ENCODE measurements at places on chromosomes 6 and 20. TPM values are rescaled to one million over a fixed set of nuclear protein-coding genes. Genes with fewer than 3 reads are reported as not detected.

Gene ALDH5A1
- total RNA-seq, result 3.7 TPM

Gene C6orf15
- 4.6 TPM for total RNA-seq

Gene SMPDL3A
- 7.3 TPM for total RNA-seq

Gene EBF4
- 4.1 TPM for total RNA-seq

Gene AKAP7
- 4.9 TPM for total RNA-seq

Gene KCNG1
- 45.9 TPM for total RNA-seq

Gene KCNB1
- 0.48 TPM for total RNA-seq

Gene BACH2
- total RNA-seq, result 17.5 TPM

Gene SLC22A7
- not detected for total RNA-seq

Gene OPRL1
- 2.8 TPM for total RNA-seq

Gene EFCAB8
- total RNA-seq, result 0.41 TPM

DNA sequence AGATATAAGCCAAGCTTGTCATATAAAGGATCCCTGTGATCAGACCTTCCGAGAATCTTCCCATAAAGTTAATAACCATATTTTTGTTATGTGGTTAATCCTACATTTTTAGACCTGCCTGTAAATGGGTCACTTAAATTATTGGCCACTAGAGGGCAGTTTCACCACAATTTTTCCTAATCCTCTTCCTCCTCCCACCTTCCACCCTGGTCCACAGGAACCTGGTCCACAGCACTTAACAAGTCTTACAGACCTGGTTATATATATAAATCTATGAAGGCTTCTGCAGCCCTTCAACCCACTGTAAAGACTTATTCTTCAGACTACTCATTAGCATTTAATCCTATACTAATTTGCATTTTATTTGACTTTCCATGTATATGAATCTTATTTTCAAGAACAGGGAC, 28.3 kb downstream of the MRS2 start:
- no peak overlapping the region for H3K27ac ChIP-seq
- H3K27me3 ChIP-seq, result no peaks in the 10 kb centered on the region
- H3K4me3 ChIP-seq, result no peak overlapping the region
- H3K36me3 ChIP-seq, result no peaks in the 10 kb centered on the region
- DNase-seq, result peak; percentile 25

GRCh38 chr6:111564482-111564945, 41.2 kb downstream of the TRAF3IP2 start:
- peak; percentile 71 for DNase-seq
- H3K27ac ChIP-seq, result peak overlapping the region; percentile 3
- H3K36me3 ChIP-seq, result peaks cover 15% of the 10 kb centered on the region

- no peaks in the 10 kb centered on the region for H3K36me3 ChIP-seq
- H3K27me3 ChIP-seq, result no peaks in the 10 kb centered on the region
- no peak for DNase-seq
- no peak overlapping the region for H3K27ac ChIP-seq
- no peaks in the 10 kb centered on the region for H3K4me1 ChIP-seq
Measured at GRCh38 chr6:54125493-54125892, 14.2 kb downstream of the MLIP start.

- H3K27ac ChIP-seq, result no peak overlapping the region
- H3K27me3 ChIP-seq, result no peaks in the 10 kb centered on the region
- H3K36me3 ChIP-seq, result no peaks in the 10 kb centered on the region
- no peak for DNase-seq
- H3K4me3 ChIP-seq, result no peak overlapping the region
Measured at GRCh38 chr20:24955045-24955444, 6.0 kb downstream of the CST7 start.

DNA sequence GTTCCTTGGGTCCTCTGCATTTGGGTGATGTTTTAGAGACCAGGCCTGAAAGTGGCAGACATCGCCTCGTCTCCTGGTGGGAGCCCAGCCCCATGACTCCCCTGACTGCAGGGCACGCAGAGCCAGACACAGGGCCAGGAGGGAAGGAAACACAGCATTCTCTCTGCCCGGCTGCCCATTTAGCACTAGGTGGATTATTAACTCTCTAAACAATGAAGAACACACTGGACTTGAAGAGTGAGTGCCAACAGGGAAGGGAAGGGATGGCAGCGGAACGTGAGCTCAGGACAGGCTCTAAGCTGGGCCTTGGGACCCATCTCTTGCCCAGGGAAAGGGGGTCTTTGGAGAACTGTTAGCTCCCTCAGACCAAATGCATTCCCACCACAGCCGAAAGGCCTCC, 80.4 kb downstream of the TBXT start:
- H3K27me3 ChIP-seq, result no peaks in the 10 kb centered on the region
- no peaks in the 10 kb centered on the region for H3K4me1 ChIP-seq
- H3K27ac ChIP-seq, result no peak overlapping the region
- no peak for DNase-seq
- H3K36me3 ChIP-seq, result no peaks in the 10 kb centered on the region

- no peaks in the 10 kb centered on the region for H3K36me3 ChIP-seq
- peaks cover 2% of the 10 kb centered on the region for H3K4me1 ChIP-seq
- H3K27me3 ChIP-seq, result no peaks in the 10 kb centered on the region
- H3K4me3 ChIP-seq, result peak overlapping the region; percentile 86
- peak; percentile 23 for DNase-seq
Measured at GRCh38 chr6:19838442-19839236, 1.5 kb downstream of the ID4 start.

DNA sequence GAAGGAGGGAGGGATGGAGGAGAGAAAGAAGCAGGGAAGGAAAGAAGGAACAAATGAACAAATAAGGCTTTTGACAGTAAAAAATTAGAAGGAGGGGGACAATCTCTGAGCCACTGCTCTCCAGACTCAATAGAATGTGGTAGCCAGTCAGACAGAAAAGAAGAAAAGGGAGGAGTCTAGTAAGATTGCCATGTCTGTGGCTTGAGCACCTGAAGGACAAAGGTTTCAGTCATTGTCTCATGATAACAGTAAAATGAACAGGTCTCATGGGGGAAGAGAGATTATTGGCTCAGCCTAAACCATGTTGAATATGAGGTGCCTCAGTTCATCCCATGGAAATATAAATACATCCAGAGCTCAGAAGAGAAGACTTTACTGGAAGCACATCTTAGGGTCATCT, 14.0 kb upstream of the LOC128125822 start:
- DNase-seq, result no peak
- no peaks in the 10 kb centered on the region for H3K36me3 ChIP-seq
- H3K27me3 ChIP-seq, result peaks cover 2% of the 10 kb centered on the region
- H3K4me3 ChIP-seq, result no peak overlapping the region

DNA sequence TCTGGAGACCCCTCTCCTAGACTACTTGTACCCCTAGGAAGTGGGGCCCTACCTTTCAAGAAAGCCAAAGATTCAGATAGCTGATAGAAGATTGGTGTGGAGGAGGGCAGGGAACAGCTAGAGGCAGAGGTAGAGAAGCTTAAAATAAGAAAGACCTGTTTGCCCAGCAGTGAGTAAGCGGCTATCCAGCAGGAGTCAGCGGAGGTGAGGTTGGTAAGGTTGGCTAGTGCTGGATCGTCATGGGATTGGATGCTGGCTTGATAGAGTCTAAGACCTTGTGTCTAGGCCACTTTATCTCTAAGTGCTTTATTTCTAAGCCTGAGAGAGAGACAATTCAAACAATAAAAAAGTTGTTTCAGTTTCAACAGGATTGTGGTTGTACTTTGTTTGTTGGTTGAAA, 19.1 kb downstream of the ANKS1A start:
- H3K27ac ChIP-seq, result no peak overlapping the region
- peaks cover 26% of the 10 kb centered on the region for H3K27me3 ChIP-seq
- no peak overlapping the region for H3K4me3 ChIP-seq

- no peak overlapping the region for H3K27ac ChIP-seq
- H3K4me3 ChIP-seq, result no peak overlapping the region
- peaks cover 3% of the 10 kb centered on the region for H3K27me3 ChIP-seq
- no peaks in the 10 kb centered on the region for H3K4me1 ChIP-seq
- DNase-seq, result no peak
Measured at GRCh38 chr20:137668-138490, 4.5 kb upstream of the DEFB126 start.

DNA sequence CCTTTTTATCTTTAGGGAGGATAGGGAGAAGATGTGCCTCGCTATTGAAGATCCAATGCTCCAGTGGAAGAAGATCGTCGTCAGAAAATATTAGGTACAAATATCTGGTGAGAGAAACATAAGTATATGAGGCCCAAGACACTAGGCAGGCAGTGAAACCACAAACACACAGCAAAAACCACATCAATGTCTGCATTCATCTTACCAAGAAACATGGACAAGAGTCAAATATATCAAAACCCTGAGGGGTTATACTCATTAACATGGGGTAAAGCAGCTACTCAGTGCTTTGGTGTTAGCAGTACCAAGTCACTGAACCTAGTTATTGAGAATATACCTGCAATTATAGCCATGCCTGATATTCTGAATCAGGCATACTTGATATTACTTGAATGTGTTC, 101.4 kb upstream of the FAM184A start:
- no peaks in the 10 kb centered on the region for H3K4me1 ChIP-seq
- H3K36me3 ChIP-seq, result no peaks in the 10 kb centered on the region
- no peak overlapping the region for H3K4me3 ChIP-seq
- no peaks in the 10 kb centered on the region for H3K27me3 ChIP-seq
- DNase-seq, result peak; percentile 13
- H3K27ac ChIP-seq, result no peak overlapping the region

DNA sequence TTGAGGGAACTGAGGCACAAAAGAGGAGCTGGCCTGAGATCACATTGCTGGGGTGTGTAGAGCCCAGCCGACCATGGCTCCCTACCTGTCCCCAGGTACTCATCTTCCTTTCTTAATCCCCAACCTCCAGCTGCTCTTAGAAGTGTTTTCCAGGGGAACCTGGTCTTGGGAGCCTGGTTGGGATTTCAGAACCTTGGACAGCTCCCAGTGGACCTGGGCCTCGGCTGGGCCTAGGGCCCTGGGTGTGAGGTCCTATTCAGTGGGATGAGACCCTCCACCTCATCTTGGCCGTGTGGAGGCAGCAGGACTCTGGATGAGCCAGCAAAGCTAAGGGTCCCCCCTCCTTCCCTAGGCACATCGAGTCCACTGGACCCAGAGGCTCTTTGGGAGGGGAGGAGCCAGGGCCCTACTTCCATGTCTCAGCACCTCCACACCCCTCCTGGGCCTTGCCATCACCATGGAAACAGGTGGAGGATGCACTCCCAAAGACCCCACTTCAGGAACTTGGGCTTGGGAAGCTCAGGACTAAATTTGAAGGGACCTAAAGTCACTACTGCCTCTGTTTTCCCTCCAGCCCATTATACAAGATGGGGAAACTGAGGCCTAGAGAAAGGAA, 38.5 kb downstream of the DLGAP4 start:
- no peaks in the 10 kb centered on the region for H3K4me1 ChIP-seq
- no peaks in the 10 kb centered on the region for H3K27me3 ChIP-seq
- H3K4me3 ChIP-seq, result no peak overlapping the region
- H3K27ac ChIP-seq, result no peak overlapping the region
- DNase-seq, result peak; percentile 25

GRCh38 chr20:38055294-38055693, 21.7 kb downstream of the RPRD1B start:
- DNase-seq, result peak; percentile 46
- H3K4me1 ChIP-seq, result peaks cover 25% of the 10 kb centered on the region
- H3K27ac ChIP-seq, result no peak overlapping the region

DNA sequence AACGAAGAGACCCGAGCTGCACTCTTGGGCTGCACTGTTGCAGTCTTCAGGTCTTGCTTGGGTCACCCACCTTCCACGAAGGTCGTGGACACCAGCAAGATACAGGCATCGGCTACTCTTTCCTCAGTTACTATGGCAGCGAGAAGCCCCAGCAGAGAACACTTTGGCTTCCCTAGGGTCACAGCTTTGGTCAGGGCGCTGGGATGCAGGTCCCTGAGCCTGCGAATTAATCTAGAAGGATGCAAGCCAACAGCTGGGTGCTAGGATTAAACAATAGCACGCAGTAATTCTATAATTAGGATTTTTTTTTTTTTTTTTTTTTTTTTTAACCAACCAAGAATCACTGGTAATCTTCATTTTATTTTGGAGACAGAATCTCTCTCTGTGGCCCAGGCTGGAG, 2.1 kb downstream of the KHDC3L start:
- H3K4me1 ChIP-seq, result no peaks in the 10 kb centered on the region
- no peaks in the 10 kb centered on the region for H3K27me3 ChIP-seq
- no peak for DNase-seq

GRCh38 chr6:78670156-78670555, 197.2 kb upstream of the IRAK1BP1 start:
- H3K4me1 ChIP-seq, result no peaks in the 10 kb centered on the region
- no peak overlapping the region for H3K27ac ChIP-seq
- no peak overlapping the region for H3K4me3 ChIP-seq
- DNase-seq, result no peak

- no peak overlapping the region for H3K27ac ChIP-seq
- no peak for DNase-seq
- no peaks in the 10 kb centered on the region for H3K27me3 ChIP-seq
- H3K4me3 ChIP-seq, result no peak overlapping the region
- no peaks in the 10 kb centered on the region for H3K36me3 ChIP-seq
Measured at GRCh38 chr20:46552460-46553420, 2.3 kb upstream of the OCSTAMP start.

DNA sequence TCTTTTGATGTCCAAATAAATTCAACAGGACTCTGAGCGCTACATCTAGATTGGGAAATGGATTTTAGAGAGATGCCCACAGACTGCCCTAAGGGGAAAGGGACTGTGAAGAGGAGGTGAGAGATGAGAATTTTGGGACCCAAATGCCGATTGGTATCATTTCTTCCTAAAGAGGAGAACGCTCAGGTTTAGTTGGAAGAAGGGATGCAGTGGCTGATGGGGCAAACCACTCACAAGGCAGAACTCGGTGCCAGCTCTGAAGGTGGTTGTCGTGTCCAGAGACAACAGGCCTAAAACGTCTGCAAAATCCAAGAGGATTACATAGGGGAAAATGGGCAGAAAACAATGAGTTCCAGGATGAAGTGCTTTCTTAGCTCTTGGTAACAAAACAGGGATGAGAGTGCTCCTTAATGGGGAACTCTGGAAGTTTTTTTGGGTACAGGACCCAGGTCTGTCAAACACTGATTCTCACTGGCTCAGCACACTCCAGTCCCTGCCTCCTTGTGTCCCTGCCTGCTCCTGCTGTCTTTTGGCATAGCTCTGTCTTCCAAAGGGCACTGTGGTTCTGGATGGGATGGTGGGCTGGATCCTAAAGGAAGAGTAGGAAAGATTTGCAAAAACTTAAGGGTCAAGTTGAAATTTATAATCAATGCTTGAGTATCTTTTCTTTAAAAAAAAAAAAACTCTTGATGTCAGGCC, 29.0 kb downstream of the NEDD9 start:
- H3K4me1 ChIP-seq, result peaks cover 55% of the 10 kb centered on the region
- DNase-seq, result no peak
- H3K4me3 ChIP-seq, result no peak overlapping the region
- H3K27me3 ChIP-seq, result no peaks in the 10 kb centered on the region
- H3K36me3 ChIP-seq, result peaks cover 18% of the 10 kb centered on the region

DNA sequence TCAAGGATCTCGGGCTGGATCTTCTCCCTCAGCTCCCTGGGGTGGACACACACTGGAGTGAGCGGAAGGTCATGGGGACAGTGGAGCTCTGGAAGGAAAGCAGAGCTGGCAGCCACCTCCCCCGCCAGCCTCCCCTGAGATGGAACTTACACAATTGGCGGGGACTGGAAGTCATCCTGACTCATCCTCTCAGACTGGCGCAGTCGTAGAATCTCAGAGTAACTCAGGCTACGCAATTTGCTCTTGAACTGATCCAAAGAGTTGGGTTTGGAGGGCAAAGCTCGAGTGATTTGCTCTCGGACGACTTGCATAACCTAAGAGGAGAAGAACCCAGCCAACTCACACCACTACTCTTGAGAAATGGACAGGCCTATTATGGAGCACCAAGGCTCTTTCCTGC, 34.8 kb downstream of the ELMO2 start:
- DNase-seq, result no peak
- no peak overlapping the region for H3K27ac ChIP-seq
- peaks cover 12% of the 10 kb centered on the region for H3K4me1 ChIP-seq
- no peak overlapping the region for H3K4me3 ChIP-seq

Data from astrocyte (in vitro differentiated cells and primary cell).